ENCODE measurements at places on chromosomes 7 and 10.

GRCh38 chr10:7667262-7668141 is 736 bp upstream of the ITIH5 start:
- DNase-seq: no peak

- DNase-seq: no peak
Observed at GRCh38 chr10:76651154-76651553, 986.5 kb downstream of the KCNMA1 start.

DNA sequence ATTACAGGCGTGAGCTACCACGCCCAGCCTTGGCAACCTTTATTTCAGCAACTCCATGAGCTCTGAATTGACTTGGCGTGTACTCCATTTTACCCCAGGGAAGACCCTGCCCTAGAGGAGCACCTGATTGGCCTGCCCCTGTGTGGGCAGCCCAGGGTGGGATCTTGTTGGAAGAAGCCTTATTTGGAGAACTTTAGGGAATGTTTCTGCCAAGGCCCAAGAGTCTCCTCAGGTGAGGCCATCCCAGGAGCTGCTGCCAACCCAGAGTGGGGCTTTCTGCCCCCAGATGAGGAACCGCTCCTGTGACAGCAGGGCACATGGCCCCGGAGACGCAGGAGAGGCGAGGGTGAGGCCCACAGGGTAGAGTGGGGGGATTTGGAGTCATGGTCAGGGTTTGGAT is 42.0 kb downstream of the VWA2 start:
- DNase-seq: no peak

- DNase-seq: no peak
Observed at GRCh38 chr7:149072438-149072775, 18.1 kb downstream of the ZNF786 start.

Data from LNCaP clone FGC (cell line).